Tibial artery (tissue), 4 donors: ENCODE measurements at places on chromosomes 11 and 22.
A peak's percentile ranks its signal among the peaks of the same experiment; 100 is the strongest.

- no peak for DNase-seq
Observed at GRCh38 chr11:110955776-110956175, 243.5 kb upstream of the ARHGAP20 start.

DNA sequence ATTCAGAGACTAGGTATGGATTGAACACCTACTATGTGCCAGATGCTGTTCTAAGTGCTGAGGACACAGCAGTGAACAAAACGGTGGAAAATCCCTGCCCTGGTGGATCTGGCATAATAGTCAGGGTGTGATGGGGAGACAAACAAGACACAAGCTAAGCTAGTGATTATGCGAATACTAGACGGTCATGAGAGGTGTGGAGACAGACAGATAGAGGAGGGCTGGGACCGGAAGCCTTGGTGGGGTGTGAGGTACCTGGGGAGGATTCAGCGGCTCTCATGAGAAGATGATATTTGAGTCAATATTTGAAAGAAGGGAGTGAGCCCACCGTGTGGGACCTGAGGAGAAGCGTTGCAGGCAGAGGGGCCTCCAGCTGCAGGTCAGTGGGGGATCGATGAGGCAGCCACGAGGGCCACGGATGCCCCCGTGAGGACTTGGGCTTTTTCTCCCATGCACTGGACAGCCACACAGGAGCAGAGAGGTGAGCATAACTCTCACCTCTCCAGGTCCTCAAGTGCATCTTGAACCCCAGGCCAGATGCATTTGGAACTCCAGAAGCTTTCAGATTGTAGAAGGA is 4.7 kb downstream of the CD5 start:
- DNase-seq: no peak

DNA sequence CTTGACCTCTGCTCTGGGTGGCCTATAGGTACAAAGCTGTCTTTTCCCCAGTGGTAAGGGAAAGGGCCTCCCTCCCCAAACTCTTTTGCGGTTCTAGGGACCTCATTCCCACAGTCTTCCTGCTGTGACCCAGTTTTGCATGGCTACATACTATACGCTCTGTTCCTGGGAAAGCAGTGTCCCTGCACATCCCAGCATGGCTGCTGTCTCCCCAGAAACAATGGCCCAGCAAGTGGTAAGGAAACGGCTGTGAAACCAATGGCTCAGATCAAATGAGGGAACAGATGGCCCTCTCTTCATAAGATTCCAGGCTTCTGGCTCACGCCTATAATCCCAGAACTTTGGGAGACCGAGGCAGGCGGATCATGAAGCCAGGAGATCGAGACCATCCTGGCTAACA is 41.1 kb downstream of the RPL27A start:
- no peak for DNase-seq

DNA sequence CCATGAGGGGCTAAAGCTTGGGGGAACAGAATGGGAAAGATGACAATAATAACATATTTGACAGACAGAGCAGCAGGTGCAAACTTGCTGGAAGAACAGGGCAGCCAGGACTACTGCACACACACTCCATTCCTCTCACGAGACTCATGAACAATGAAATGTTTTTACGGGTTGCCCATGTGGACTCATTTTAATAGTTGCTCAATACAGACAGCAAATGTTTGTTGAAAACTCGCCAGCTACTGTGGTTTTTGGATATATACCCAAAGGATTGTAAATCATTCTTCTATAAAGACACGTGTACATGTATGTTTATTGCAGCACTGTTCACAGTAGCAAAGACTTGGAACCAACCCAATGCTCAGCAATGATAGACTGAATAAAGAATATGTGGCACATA is 10.3 kb downstream of the SYT13 start:
- no peak for DNase-seq

- DNase-seq: no peak
Observed at GRCh38 chr22:42243802-42244060, 26.7 kb downstream of the TCF20 start.

DNA sequence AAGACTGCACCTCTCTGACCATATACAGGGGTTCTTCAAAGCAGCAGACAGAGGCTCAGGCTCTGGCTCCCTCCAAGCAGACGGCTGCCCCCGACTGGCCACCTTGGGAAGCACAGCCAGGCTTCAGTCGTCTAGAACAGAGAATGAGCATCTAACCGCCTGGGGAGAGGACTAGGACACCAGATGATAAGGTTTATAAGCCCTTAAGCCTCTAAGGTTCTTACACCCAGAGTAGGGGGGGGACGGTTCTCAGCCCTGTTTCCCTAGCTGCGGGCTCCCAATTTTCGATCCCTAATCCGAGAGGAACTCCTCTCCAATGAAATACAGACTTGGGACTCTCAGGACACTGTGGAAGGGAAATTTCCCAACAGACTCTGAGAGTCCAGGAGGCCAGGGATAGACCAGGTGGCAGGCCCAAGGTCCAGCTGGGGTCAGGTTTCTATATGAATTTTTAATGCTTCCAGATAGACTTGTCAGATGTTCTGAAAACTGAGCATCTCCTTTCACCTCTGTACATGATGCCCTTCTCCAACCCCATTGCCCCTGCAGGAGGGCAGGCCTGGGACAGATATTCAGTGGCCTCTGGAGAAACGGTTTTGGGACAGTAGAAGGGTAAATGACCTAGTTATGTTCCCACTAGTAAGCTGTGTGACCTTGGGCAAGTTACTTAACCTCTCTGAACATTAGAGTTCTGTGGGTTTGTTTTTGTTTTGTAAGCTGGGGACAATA is 20.2 kb downstream of the RTN4RL2 start:
- DNase-seq: peak; percentile 79

DNA sequence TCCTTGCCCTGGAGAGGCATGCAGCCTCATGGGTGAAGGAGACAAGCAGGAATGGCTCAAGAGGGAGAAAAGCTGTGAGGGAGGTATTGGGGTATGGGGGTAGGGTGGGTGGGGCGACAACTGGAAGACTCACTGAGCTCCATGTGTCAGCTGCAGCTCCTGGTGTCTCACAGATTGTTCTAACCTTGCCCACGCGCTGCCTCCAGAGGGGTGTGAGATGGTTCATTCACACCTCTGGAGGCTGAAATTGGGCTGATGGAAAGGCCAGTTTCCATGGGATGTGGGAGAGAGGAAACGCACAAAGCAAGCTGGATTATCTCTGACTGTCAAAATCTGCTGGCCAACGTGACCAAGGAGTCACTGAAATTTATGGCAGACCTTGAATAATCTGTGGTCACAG is 400.4 kb upstream of the NARS2 start:
- DNase-seq: no peak

DNA sequence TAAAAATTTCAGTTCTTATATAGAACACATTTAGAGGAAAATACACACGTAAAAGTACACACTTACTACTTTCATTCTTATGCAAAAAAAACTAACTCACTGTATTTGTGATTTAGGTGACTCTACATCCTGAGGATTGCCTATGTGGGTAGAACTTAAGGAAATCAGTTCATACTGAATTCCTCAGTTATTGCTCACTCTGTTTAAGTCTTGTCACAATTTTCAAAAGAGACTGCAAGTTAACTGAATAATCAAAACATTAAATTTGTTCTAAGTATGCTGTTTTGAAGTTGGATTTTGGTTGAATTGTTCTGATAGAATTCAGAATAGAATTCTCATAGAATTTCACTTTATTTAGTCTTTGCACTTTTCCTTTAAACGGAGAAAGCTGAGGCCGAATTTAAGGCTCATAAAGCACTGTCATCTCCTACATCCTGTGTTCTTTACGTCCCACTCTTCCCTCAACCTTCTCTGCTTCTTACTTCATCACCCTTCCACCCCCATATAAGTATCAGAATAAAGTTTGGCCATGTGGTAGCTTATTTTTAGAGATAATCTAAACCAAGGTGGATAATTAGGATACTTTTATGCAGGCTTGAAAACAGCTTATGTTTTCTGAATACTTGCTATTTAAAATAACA is 59.8 kb downstream of the APOL5 start:
- no peak for DNase-seq

GRCh38 chr11:111976119-111976766 is 39.1 kb downstream of the DIXDC1 start:
- DNase-seq: no peak

DNA sequence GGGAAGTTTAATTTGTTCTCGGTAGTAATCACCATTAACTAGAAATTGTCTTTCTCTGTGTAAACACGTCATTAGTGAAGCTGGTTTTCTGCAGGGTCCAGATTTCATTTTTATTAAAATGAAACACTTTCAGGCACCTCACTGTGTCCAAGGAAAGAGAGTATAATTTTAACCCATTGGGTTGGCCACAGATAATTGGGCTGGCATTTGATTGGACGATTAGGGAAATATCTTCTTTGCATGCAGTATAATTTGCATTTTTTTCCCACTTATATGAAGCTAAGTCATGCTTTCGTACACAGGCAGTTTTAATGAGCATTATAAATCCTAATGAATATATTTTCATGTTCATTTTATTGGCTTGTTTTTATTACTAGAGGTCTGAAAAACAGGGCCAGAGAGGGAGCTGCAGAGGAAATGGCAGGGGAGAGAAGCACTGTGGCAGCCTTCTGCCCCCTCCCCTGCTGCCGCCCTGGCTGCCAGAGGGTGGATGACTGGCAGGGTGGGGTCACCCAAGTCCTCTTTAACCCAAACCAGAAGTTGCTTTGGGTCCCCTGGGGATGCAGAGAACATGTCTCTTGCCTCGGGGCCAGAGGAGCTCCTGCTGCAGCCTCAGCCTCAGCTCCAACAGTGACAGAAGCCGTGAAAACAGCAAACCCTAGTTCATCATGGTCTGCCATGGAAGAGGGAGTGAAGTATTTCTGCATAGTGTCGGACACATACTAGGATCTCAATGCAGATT is 93.9 kb downstream of the PKNOX2 start:
- no peak for DNase-seq

GRCh38 chr11:68658097-68658496 is 26.2 kb upstream of the GAL start:
- DNase-seq: no peak

- no peak for DNase-seq
Observed at GRCh38 chr11:27464289-27464696, 8.3 kb downstream of the LGR4 start.

DNA sequence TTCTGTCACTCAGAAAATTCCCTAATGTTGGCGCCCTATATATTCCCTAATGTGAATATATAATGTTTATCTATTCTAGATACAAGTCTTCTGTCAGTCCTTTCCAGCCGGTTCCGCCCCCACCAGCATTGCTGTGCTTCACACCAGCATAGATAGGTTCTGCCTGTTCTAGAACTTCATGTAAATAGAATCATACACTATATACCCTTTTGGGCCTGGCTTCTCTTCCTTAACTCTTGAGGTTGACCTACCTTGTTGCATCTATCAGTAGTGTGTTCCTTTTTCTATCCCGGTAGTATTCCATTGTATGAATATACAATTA is 34.6 kb downstream of the OTOG start:
- DNase-seq: no peak

DNA sequence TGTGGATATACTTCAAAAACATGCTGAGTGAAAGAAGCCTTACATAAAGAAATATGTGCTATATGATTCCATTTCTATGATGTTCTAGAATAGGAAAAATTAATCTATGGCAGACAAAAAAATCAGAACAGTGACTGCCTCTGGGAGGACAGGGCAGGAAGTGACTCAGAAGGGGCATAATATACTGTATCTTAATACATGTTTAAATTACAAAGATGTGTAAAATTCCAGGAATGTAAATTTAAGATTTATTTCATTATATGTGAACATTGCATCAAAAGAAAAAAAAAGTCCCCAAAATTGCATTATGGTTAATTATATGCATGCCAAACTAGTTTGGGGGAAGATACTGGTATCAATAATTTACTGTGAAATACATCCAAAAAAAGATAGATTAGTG is 32.2 kb downstream of the SBF2 start:
- no peak for DNase-seq

DNA sequence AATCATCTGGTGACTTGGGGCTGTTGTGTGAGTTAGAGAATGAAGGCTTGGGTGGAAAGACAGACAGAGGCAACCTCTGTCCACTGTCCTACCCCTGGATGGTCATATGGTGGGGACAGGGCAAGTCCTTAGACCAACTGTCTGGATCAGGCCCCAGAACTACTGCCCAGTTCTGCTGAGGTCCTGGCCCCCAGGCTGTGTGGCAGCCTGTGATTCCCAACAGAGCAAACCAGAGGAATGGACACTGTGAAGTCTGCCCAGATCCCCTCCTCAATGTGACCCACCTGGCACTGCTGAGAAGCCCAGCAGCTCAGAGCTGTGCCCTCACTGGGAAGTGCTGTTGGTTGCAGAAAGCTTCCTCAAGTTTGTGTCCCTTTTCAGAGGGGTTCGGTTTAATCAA is 69.0 kb downstream of the GGTLC2 start:
- DNase-seq: no peak

GRCh38 chr11:65898656-65899355 is 1.4 kb downstream of the FOSL1 start:
- no peak for DNase-seq

DNA sequence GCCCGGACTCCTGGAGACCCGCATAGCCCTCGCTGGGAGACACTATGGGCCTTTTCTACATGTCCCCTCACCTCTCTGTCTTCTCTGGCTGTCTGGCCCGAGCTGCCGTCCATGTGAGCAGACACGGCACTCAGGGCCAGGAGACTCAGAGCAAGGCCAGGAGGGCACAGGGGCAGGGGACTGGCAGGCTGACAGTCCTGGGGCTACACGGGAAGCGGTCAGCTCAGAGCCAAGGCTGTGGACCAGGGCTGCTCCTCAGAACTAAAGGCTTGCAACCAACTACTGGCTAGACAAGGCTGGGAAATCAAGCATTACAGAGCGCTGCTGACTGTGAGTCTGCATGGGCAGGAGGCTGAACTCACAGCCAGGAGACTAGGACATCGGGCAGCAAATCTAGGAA is 56.1 kb upstream of the CDON start:
- DNase-seq: no peak

GRCh38 chr11:117265745-117266144 is 25.4 kb upstream of the BACE1-AS start:
- DNase-seq: no peak

GRCh38 chr11:31484497-31484896 is 24.9 kb downstream of the IMMP1L start:
- DNase-seq: no peak

GRCh38 chr22:44933666-44934453 is 75.9 kb downstream of the PHF21B start:
- no peak for DNase-seq

- no peak for DNase-seq
Observed at GRCh38 chr11:59872076-59872475, 5.8 kb upstream of the TCN1 start.

GRCh38 chr22:36055376-36056295 is 27.0 kb upstream of the RBFOX2 start:
- no peak for DNase-seq

DNA sequence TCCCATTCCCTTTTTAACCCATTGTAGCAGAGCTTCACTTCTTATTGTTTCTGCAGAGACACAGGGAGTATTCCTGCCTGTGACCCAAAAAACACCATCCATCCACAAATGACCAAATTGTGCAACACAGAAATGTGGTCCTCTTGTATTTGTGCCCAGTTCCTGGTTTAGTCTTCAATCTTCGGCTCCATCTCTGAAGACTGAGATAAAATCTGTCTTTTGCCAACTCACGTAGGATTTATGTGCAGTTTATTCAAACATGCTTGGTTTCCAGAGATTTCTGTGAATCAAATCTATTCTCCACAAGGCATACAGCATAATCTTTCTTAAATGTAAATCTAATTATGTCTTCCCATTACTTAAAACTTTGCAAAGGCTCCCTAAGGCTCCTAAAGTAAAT is 307.0 kb downstream of the AASDHPPT start:
- no peak for DNase-seq
